ENCODE measurements at places on chromosomes 7 and 10.
A peak's percentile ranks its signal among the peaks of the same experiment; 100 is the strongest.

DNA sequence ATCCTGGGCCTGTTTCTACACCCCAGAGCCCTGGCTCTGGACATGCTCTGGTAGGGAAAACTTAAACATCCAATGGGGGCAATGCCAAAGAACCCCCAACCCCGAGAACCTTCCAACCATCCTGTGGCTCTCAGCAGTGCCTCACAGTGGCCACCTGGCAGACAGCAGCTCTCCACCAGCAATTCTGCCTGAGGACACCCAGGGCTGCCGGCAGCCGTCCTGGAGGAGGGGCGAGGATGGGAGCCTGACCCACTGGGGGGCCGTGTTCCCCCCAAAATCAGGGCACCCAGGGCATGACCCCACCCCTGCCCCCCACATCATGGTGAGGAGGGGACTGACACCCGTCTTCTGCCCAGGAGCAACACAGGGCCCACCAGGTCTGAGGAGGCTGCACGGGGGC lies 32.7 kb downstream of the DPYSL4 start:
- no peak for DNase-seq

DNA sequence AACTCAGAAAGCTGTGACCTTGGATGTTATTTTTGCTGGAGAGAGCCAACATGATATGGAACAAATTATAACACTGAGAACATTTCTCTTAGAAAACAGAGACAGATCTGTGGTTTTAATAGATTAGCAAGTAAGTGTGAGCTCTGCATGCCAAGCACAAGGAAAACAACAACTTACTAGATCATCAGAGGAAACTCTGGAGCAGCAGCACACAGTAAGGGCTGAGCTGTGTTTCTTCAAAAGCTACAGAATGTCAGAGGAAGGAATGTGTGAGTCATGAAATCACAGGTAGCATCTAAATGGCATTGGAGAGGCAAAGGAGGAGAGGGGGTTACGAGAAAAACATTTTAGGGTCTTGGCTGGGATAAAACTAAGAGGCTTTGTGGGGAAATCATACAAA lies 283.4 kb upstream of the FZD8 start:
- DNase-seq: no peak

GRCh38 chr10:69976795-69977546 lies 75.7 kb upstream of the MACROH2A2 start:
- DNase-seq: no peak

DNA sequence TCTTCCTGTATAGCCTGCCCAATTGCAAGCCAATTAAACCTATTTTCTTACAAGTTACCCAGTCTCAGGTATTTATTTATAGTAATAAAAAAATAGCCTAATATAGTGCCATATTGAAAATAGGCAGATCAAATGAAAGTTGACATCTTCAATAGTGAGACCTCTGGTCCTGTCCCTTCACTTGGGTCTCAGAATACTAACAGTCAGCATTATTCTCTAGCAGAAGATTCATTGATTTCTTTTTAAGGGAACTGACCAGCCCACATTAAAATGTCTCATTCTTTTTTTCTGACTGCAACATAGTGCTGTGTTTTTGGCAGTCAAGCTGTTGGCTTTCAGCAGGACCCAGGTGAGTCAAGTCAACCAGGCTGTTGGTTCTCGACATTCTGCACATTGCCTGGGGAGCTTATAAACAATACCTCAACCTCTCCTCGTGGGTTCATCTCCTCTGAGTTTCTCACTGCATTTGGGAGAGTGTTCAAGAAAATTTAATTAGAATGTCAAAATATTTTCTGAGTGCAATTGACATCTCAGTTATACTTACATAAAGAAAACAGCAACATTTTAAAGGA lies 109.8 kb downstream of the MKX start:
- no peak for DNase-seq

- peak; percentile 4 for DNase-seq
These were observed 220.2 kb downstream of the DGKI start for GRCh38 chr7:137626469-137627067.

DNA sequence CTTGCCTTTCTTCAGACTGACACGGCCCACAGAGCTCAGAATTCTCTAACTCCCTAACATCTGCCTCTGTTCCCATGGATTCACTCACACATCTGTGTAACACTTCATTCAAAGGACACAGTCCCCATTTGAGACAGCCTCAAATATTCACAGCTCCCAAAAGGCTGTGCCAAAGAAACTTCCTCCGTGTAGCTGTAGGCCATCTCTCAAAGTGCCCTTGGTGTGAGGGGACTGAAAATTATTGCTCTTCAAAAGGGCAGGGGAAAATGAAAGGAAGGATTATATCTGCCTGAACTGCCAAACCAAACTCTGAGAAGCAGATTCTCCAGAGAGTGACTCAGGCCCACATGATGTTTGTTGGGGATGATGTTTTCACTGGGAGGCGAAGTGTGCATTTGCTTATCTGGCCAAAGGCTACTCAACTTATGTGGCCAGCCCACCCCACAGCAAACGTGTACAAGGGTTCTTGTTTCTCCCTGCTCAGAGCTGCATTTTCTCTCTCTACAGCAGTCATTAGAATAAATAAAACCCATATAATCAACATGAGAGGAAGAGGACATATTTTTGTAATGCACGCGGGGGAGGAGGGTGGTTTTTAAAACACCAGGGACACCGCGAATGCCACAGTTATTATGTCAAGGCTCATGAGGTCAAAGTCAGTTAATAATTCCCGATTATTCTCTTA lies 302.4 kb upstream of the NFE2L3 start:
- no peak for DNase-seq

- DNase-seq: no peak
These were observed 3.7 kb downstream of the AGR2 start for GRCh38 chr7:16801111-16801542.

- no peak for DNase-seq
These were observed 29.6 kb downstream of the MINPP1 start for GRCh38 chr10:87534173-87534858.

DNA sequence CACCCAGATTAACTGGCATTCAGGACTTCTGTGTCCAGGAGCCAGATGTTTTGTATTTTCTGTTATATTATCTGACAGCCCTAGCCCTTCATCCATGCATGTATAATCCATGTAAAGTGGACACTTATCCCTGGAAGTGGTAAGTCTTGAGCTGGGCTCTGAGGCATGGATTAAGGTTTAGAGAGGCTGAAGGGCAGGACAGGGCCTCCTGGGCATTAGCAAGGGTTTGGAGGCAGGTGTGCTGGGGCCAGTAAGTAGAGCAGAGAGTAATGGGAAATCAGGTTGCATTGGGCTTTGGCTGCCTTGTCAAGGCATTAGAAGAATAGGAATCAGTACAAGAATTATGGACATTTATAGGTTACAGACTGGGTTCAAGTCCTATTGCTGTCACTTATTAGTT lies 138.0 kb downstream of the DYNC1I1 start:
- peak; percentile 71 for DNase-seq

DNA sequence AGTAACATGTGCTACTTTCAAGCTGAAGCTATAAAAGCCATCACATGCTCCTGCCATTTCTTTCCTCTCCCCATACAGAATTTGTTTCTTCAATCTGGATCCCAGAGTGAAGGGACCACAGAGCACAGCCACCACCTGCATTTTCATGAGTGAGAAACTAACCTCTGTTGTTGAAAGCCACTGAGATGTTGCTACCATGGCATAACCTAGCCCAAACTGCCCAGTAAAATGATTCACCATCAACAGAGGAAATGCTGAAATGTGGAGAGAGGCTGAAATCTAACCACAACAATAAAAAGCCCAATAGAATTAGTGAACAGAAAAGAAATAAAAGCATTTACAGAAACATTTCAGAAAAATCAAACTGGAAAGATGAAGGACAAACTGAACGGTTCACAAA lies 125.2 kb downstream of the AMPH start:
- DNase-seq: no peak

DNA sequence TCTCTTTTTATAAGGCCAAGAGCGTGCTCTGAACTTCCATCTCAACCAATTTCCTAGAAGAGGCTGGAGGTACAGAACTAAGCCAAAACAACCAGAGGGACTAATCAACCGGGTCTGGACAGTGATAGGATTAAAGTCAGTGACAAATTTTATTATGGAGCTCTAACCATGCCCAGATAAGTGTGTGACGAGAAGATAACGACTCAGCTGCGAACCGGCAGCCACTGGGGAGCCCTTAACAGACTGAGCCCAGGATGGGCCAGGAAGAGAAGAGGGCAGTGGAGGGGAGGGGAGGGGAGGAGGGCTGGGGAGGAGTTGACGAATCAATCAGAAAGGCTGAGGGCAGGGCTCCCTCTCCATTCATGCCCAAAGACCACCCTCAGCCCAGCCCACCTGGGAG lies 119.9 kb downstream of the PLXNA4 start:
- no peak for DNase-seq

- no peak for DNase-seq
These were observed 116.2 kb downstream of the SH3PXD2A start for GRCh38 chr10:103739039-103739764.

DNA sequence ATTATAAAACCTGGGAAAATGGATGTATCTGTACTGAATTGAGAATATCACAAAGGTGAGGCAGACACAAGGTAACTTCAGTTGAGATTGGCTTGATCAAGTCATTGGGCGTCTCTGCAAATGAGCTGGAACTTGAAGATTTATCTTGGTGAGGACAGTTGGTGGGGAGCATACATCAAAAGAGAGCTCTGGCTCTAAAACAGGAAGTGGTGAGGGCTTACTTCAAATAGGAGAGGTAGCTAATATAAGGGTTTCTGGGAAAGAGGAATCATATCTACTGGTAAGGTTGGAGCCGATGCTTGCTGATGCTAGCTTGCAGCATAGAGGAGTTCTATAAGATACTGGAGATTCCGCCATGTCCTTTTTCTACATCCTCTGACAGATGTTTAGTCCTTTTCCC lies 39.9 kb upstream of the FGL2 start:
- no peak for DNase-seq

- DNase-seq: no peak
These were observed 219.1 kb upstream of the PITRM1 start for GRCh38 chr10:3391657-3392056.

GRCh38 chr7:111958431-111958830 lies 247.8 kb downstream of the DOCK4 start:
- no peak for DNase-seq

DNA sequence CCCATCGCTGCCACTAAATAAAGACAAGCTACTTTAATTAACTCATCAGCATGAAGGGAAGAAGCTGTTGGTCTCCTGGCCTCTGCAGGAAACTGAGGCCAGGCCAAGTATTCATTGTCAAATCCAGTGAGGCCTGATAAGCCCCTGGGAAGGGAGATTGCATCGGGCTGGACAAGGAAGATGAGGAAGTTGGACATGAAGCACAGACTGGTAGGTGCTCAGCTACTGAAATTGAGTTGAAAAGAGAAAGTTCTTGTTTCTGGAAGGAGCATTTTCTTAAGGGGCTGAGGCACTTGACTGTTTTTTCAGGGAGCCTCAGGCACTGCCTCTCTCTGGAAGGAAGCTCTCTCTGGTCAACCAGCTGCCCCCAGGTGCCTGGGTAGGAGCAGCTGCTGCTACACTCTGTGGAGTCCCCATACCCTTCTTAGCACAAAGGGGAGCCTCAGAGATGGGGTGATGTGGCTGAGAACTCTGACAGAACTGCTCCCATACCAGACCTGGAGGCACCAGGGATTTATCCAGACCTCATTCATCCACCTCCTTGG lies 90.3 kb upstream of the IKZF1 start:
- no peak for DNase-seq

DNA sequence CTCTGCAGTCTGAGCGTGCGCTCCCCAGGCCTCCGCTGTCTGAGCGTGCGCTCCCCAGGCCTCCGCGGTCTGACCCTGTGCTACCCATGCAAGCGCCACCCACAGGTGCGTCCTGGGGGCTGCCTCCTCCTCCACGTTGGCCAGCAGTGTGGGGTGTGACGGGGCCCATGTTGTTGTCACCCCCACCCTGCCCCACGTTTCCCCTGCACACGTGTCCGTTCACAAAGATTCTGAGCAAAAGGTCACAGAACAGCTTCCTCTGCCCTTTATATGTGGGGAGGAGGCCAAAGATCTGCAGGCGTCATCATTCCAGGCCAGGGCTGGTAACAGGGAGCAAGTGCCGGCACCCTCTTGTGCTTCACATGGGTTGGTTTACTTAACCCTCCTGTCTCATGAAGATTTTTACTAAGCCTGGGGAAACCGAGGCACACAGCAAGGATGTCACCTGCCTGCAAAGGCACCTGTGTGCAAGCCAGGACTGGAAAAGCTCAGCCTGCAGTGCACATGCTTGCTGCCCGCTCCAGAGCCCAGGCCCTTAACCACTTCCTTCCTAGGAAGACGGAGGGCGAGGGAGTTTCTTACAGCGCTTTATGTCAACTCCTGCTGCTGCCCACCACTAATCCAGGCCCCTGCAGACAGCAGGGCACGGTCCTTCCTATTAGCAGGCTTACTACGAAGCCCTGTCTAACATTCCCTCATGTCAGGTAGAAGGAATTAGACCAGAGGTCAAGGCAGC lies 4.8 kb downstream of the GPR146 start:
- DNase-seq: no peak

DNA sequence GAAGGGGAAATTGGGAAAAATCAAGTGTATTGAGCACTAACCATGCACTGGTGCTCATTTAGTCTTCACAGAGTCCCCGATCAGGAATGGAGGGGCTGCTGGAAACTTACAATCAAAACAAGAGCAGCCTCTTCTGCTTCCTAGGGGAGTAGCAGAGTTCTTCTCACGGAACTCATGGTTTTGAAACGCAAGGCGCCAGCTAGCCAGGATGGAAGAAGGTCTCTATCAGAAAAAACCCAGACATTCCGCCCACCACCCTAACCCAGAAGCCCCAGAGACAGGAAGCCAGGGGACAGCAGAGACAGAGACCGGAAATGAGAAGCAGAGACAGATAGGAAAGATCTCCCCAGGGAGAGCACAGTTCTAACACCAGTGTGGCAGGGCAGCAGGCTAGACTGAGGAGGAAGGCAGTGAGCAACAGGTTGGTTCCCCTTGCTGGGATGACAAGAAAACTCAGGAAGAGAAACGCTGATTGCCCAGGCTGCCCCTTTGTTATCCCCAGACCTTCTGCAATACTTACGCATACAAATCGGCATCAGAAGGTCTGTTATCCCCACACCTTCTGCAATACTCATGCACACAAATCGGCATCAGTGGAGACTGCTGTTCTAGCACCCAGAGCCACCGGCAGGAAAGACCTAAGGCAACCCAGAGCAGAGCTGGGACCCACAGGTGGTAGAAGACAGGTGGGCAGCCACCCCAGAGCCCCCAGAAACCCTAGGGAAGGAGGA lies 99.2 kb downstream of the CPXM2 start:
- DNase-seq: no peak

- no peak for DNase-seq
These were observed 209.9 kb downstream of the SEMA3E start for GRCh38 chr7:83439026-83439425.

DNA sequence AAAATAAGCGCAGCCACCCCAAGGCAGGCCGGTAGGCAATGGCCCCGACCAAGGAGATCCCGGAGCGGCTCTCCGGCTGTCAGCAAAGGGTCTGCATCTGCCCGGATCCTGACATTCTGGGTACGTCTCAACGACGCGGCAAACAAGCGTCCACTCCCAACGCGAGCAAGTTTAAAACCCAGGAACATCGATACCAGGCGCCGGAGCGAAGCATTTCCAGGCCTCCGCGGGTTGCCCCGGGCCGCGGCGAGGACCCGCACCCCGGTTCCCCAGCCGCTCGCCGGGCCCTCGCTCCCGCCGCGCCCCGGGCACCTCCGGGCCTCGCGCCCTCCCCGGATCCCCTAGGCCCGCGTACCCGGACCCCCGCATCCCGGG lies 453 bp downstream of the URGCP start:
- no peak for DNase-seq
